Stomach (tissue), 19 donors: ENCODE measurements at places on chromosomes 16 and 17. TPM values are rescaled to one million over a fixed set of nuclear protein-coding genes. Genes with fewer than 3 reads are reported as not detected.

GRCh38 chr16:9402293-9402860 is 310.9 kb downstream of the HAPSTR1 start:
- H3K27me3 ChIP-seq: no peaks in the 10 kb centered on the region
- H3K36me3 ChIP-seq: no peaks in the 10 kb centered on the region
- no peak for DNase-seq
- H3K4me3 ChIP-seq: no peak overlapping the region
- H3K27ac ChIP-seq: no peak overlapping the region

MEIOC gene
- total RNA-seq: not detected

OR1A1 gene
- total RNA-seq: not detected

GRCh38 chr17:47855737-47856136 is 4.8 kb upstream of the SP6 start:
- H3K27ac ChIP-seq: no peak overlapping the region
- no peaks in the 10 kb centered on the region for H3K36me3 ChIP-seq
- no peak overlapping the region for H3K4me3 ChIP-seq
- peaks cover 15% of the 10 kb centered on the region for H3K4me1 ChIP-seq
- H3K27me3 ChIP-seq: peaks cover 69% of the 10 kb centered on the region
- peak; percentile 42 for DNase-seq

UTS2R gene
- total RNA-seq: not detected

KLHDC4 gene
- 69.4 TPM for total RNA-seq

FOXL1 gene
- total RNA-seq: 5.1 TPM

DNA sequence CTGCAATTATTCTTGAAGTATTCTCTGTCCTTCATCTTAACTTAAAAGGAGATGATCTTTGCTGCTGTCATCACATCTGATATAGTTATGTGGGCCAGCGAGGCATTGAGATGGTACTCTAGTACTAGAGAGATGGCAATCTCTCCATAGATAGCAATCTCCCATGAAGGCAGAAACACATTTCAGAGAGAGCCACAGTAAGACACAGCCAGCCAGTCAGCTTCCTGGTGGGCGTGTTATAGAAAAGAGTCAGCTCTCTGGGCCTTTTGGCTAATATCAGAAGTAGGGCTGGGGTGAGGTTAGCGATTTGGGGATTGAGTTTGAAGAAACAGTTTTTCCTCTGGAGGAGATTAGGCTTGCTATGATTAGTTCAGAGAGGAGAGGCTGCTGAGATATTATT is 22.6 kb upstream of the EFCAB13 start:
- peaks cover 37% of the 10 kb centered on the region for H3K36me3 ChIP-seq
- no peak overlapping the region for H3K27ac ChIP-seq
- peaks cover 5% of the 10 kb centered on the region for H3K4me1 ChIP-seq
- no peaks in the 10 kb centered on the region for H3K27me3 ChIP-seq

- no peaks in the 10 kb centered on the region for H3K4me1 ChIP-seq
- H3K27ac ChIP-seq: no peak overlapping the region
- no peak for DNase-seq
- no peaks in the 10 kb centered on the region for H3K36me3 ChIP-seq
Observed at GRCh38 chr17:68622423-68622822, 21.3 kb upstream of the FAM20A start.

DNA sequence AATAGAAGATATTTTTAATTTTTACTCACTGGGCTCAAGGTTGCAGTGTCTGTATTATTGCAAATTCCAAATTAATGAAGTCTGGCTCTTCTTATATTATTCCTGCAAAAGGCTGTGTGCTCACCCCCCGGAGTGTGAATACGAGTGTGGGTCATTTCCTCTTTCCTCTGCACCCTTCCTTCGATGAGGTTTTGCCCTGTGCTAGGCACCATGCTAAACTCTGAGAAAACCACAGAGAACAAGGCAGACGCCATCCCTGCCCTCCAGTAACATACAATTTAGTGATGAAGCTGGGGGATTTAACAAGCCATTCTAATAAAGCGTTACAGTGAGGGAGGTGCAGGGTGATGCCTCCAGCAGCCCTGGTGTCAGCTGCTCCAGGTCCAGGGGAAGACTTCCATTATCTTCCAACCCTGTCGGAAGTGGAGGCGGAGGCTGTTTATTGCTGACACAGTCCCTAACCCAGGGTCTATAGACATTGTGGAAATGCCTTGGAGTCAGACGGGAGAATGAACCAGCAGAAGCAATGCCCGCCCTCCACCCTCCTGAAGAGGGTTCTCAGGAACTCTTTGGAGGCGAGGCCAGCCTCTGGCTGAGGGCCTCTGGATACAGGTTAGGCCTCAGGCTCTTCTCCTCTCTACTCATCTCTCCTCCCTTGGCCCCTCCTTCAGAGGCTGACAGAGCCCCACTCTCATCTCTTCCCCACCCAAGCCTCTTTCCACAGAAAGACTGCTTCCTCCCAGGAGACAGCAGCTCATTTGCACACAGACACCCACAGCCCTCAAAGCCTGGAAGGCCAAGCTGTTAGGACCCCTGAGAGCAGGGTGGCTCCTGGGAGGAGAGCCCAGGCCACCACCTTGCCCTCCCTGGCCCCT is 2.0 kb upstream of the ACE start:
- H3K36me3 ChIP-seq: no peaks in the 10 kb centered on the region
- H3K4me3 ChIP-seq: no peak overlapping the region
- H3K27me3 ChIP-seq: peaks cover 20% of the 10 kb centered on the region
- peaks cover 45% of the 10 kb centered on the region for H3K4me1 ChIP-seq
- H3K27ac ChIP-seq: peak overlapping the region; percentile 37

ZFP1 gene
- total RNA-seq: 29.2 TPM

DNA sequence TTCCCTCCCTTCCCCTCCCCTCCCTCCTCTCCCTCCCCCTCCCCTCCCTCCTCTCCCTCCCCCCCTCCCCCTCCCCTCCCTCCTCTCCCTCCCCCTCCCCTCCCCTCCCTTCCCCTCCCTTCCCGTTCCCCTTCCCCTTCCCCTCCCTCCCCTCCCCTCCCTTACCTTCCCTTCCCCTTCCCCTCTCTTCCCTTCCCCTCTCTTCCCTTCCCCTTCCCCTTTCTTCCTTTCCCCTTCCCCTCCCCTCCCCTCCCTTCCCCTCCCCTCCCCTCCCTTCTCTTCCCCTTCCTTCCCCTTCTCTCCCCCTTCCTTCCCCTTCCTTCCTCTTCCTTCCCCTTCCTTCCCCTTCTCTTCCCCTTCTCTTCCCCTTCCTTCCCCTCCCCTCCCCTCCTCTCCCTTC is 61.1 kb downstream of the EMP2 start:
- H3K4me1 ChIP-seq: peaks cover 27% of the 10 kb centered on the region
- H3K36me3 ChIP-seq: peaks cover 16% of the 10 kb centered on the region
- no peaks in the 10 kb centered on the region for H3K27me3 ChIP-seq

DNA sequence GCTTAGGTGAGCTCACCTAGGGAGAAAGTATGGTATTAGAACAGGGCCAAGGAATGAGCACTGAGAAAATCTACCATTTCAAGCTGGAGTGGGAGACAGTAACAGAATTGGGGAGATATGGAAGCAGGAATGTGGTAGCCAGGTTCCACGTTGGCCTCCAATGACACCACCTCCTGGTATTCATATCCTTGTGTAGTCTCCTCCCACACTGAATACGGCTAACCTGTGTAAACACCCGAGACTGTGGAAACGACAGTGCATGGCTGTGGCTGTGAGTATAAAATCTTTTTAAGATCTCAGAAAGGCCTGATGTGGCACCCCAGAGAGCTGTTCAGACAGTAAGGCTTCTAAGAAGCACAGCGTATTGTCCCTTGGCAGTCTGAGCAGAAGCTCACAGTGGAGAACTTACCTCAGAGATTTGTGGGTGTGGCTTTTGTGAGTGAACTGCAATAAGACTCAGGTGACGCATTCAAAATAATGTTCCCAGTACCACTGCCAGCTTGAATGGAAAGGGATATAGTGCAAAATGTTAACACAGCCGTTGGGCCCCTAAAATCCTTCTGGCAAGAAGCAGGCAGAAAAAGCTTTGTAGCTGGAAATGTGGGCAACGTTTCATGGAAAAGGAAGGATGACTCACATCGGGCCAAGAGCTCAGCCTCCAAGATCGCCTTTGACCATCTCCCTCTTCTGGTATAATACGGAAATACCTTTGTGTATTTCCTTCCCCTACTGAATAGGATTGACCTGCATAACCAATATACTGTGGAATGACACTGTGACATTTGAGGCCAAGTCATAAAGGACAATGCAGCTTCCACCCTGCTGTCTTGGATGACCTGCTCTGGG is 14.4 kb downstream of the SDR42E1 start:
- H3K27ac ChIP-seq: peak overlapping the region; percentile 52
- no peaks in the 10 kb centered on the region for H3K4me1 ChIP-seq
- H3K27me3 ChIP-seq: no peaks in the 10 kb centered on the region
- H3K4me3 ChIP-seq: no peak overlapping the region
- DNase-seq: no peak
- H3K36me3 ChIP-seq: peaks cover 15% of the 10 kb centered on the region

DNA sequence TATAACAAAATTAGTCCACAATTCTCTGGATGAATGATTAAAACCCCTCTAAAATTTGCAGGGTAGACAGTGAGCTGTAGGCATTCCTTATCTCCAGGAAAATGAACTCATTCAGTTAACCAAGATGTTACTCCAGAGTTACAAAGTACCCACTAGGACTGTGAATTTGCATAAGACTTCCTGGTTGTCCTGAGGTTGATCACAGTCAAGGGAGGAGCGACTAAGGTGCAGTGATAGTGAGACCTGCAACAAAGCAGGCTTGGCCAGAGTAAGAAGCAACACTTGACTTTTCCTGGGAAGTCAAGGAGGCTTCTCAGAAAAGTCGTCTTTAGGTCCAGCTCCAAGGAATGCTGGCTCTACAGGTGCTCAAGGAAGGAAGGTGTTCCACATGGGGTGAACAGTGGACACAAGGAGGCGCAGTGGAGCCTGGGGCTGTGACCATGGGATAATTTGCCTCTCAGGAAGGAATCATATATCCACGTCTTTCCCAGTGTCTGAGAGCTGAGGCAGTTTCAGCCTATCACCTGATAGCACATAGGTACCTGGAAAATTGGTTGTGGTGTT is 821.1 kb upstream of the EEF2KMT start:
- H3K4me1 ChIP-seq: no peaks in the 10 kb centered on the region
- no peak overlapping the region for H3K27ac ChIP-seq
- H3K27me3 ChIP-seq: no peaks in the 10 kb centered on the region
- H3K4me3 ChIP-seq: no peak overlapping the region

DNA sequence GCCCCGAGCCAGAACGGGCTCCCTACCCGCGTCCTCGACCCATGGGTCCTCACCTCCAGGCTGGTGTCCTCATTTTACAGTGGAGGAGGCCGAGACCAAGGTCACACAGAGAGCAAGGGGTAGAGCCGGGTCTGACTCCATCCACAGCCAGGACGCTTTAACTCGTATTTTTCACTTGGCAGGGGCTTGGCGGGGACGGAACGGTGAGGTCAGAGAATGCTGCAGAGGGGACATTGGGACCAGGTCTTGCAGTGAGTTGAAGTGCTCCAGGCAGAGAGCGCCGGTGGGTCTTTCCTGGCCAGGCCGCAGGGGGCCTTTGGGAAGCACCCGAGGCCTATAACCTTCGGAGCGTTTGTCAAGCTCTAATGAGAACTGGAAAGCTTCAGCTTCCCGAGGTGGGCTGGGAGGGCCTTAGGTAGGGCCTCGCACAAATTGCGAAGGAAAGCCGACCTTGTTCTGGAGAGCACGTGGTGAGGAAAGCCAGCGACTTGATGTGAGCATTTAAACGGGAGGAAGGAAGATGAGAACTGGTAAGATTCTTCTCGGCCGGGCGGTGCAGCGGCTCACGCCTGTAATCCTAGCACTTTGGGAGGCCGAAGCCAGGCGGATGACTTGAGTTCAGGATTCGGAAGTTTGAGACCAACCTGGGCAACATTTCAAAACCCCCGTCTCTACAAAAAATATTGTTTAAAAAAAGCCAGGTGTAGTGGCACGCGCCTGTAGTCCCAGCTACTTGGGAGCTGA is 908 bp upstream of the CLUH start:
- DNase-seq: no peak
- H3K4me1 ChIP-seq: peaks cover 47% of the 10 kb centered on the region
- peak overlapping the region; percentile 78 for H3K4me3 ChIP-seq
- H3K36me3 ChIP-seq: no peaks in the 10 kb centered on the region
- no peaks in the 10 kb centered on the region for H3K27me3 ChIP-seq
- peak overlapping the region; percentile 87 for H3K27ac ChIP-seq

DNA sequence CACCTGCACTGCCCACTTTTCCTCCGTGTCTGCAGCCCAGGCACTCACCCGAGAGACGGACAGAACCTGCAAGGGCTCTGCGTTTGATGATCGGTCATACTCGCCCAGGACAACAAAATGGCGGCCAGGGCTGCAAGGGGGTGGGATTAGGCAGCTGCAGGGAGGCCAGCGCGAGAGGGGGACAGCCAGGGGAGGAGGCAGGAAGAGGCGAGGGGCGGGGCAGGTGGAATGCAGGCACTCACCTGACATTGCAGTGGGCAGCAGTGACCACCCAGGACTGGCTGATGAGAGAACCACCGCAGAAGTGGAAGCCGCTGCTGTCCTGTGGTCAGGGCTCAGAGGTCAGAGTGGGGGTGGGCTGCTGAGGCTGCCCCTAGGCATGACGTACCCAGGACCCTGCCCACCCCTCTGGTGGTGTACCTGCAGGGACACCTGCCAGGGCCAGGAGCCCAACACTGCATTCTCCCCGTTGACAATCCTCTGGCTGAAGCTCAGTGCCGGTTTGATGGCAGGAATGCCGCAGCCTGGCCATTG is 917 bp downstream of the CTRL start:
- no peak for DNase-seq
- H3K36me3 ChIP-seq: peaks cover 79% of the 10 kb centered on the region
- H3K27ac ChIP-seq: no peak overlapping the region
- no peak overlapping the region for H3K4me3 ChIP-seq
- H3K4me1 ChIP-seq: peaks cover 32% of the 10 kb centered on the region

DNA sequence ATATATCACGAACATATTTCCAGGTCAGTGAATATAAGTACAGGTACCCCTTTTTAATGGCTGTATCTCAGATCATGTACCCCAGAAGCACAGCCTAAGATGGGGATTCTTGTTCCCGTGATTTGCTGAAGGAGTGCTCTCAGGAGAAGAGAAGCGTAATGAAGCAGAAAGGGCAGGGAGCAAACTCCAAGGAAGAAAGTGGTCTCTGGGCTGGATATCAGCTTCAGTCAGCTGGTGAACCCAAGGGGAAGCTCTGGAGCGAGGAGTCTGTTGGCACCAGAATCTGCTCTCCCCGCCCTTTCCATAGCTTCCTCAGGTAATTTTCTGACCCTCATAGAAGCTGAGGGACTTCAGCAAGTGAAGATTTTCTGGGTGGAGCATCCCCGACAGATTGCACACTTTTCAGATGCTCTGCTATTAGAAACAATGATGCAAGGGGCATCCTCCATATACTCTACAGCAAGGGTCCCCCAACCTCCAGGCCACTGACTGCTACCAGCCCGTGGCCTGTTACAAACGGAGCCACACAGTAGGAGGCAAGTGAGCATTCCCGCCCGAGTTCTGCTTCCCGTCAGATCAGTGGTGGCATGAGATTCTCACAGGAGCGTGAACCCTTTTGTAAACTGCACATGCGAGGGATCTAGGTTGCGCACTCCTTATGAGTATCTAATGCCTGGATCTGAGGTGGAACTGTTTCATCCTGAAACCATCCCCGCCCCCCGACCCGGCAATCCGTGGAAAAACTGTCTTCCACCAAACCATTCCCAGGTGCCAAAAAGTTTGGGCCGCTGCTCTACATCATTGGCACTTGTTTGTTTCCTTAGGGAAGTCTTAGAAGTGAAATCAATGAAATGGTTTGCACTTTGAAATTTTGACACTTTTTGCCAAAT is 4.4 kb downstream of the FAHD1 start:
- H3K36me3 ChIP-seq: peaks cover 11% of the 10 kb centered on the region
- no peak for DNase-seq
- no peaks in the 10 kb centered on the region for H3K27me3 ChIP-seq

- no peaks in the 10 kb centered on the region for H3K36me3 ChIP-seq
- no peak overlapping the region for H3K4me3 ChIP-seq
- no peaks in the 10 kb centered on the region for H3K4me1 ChIP-seq
- H3K27ac ChIP-seq: no peak overlapping the region
- no peak for DNase-seq
Observed at GRCh38 chr16:5003828-5004227, 29.9 kb downstream of the NAGPA start.

KRTAP1-5 gene
- not detected for total RNA-seq
